ENCODE measurements at places on chromosomes 7 and 10.

- DNase-seq: no peak
These were observed 965 bp upstream of the ERVW-1 start for GRCh38 chr7:92478711-92479110.

GRCh38 chr10:100014071-100014762 lies 4.5 kb upstream of the DNMBP start:
- DNase-seq: no peak

GRCh38 chr7:151394076-151395035 lies 15.5 kb downstream of the WDR86 start:
- DNase-seq: no peak

DNA sequence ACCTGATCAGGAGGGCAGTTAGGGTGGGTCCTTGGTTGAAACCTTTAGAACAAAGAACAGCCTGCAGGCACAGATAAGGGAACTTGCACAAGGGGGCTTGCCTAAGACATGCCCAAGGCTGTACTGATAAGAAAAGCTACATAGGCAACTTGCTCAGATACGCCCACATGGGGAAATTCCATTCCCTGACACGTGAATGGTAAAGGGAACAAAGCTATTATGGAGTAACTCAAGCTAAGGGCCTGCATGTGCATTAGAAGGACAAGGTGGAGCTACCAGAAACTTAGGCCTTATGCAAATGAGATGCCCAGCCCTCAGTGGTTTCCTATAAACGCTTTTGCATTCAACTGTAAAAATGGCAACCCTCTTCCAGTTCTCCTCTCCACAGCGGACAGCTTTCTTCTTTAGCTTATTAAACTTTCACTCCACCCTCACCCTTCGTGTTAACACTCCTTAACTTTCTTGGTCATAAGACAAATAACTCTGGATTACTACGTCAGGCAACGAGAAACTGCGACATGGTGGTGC lies 1192.1 kb upstream of the CELF2 start:
- no peak for DNase-seq

- no peak for DNase-seq
These were observed 52.8 kb downstream of the MMRN2 start for GRCh38 chr10:86904600-86904999.

DNA sequence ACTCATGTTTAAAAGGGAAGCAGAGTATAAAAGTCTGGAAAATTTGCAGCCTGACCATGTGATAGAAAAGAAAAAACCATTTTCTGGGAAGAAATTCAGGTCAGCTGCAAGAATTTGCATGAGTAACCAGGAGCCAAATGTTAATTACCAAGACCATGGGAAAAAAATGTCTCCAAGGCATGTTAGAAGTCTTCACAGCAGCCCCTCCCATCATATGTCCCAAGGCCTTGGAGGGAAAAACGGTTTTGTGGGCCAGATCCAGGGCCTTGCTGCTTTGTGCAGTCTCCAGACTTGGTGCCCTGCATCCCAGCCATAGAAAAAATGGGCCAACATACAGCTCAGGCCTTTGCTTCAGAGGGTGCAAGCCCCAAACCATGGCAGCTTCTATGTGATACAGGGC lies 1019.6 kb upstream of the SORCS1 start:
- no peak for DNase-seq

DNA sequence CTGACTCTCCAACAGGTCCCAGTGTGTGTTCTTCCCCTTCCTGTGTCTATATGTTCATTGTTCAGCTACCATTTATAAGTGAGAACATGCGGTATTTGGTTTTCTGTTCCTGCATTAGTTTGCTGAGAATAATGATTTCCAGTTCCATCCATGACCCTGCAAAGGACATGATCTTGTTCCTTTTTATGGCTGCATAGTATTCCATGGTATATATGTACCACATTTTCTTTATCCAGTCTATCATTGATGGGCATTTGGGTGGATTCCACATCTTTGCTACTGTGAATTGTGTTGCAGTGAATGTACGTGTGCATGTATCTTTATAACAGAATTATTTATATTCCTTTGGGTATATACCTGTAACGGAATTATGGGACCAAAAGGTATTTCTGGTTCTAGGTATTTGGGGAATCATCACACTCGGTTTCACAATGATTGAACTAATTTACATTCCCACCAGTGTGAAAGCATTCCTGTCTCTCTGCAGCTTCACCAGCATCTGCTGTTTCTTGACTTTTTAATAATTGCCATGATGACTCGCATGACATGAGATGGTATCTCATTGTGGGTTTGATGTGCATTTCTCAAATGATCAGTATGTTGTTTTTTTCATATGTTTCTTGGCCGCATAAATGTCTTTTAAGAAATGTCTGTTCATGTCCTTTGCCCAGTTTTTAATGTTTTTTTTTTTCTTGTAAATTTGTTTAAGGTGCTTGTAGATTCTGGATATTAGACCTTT lies 60.2 kb downstream of the LSMEM1 start:
- DNase-seq: no peak

- DNase-seq: no peak
These were observed 18.6 kb upstream of the GATA3 start for GRCh38 chr10:8035641-8036470.

- DNase-seq: no peak
These were observed 93.9 kb downstream of the ATXN7L1 start for GRCh38 chr7:105782391-105783042.

- no peak for DNase-seq
These were observed 60.6 kb downstream of the C1GALT1 start for GRCh38 chr7:7242899-7243298.

Data from nucleus accumbens (tissue), 56 donors.